ENCODE measurements at places on chromosomes 3 and 15. TPM values are rescaled to one million over a fixed set of nuclear protein-coding genes. Genes with fewer than 3 reads are reported as not detected.

GRCh38 chr3:29064085-29064484, 216.8 kb upstream of the RBMS3 start:
- DNase-seq, result no peak
- no peaks in the 10 kb centered on the region for H3K27me3 ChIP-seq
- H3K4me3 ChIP-seq, result no peak overlapping the region

The ACAN gene
- 312 TPM for total RNA-seq

DNA sequence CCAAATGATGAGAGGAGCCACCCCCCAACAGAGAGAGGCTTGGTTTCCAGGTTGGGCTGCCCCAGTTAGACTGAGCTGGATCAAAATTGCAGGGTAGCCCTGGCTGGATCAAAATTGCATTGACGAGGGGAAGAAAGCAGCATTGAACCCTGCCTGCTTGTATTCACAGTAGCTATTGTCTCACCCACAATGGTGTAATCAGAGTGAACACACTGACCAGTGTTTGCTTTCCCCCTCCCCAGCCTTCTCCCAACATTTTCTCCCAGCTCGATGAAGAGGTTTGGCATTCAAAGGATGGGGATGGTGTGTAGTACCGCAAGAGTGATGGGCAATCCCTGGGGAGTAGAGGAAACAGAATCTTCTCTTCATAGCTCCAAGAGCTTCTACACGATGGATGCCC, 223.8 kb downstream of the ADAMTS9 start:
- H3K36me3 ChIP-seq, result no peaks in the 10 kb centered on the region
- H3K27me3 ChIP-seq, result no peaks in the 10 kb centered on the region

GRCh38 chr3:124731760-124732159, 1.5 kb downstream of the UMPS start:
- no peak for DNase-seq
- no peak overlapping the region for H3K27ac ChIP-seq
- H3K4me3 ChIP-seq, result no peak overlapping the region
- H3K4me1 ChIP-seq, result no peaks in the 10 kb centered on the region

GRCh38 chr15:28975766-28976179, 90.0 kb downstream of the APBA2 start:
- H3K4me1 ChIP-seq, result no peaks in the 10 kb centered on the region
- H3K36me3 ChIP-seq, result no peaks in the 10 kb centered on the region
- H3K4me3 ChIP-seq, result no peak overlapping the region
- DNase-seq, result no peak
- no peaks in the 10 kb centered on the region for H3K27me3 ChIP-seq

Data from aorta (tissue), 5 donors.